ENCODE measurements at places on chromosomes 11 and 22.

GRCh38 chr11:62391642-62392425 lies 27.0 kb upstream of the SCGB1A1 start:
- no peak for DNase-seq

DNA sequence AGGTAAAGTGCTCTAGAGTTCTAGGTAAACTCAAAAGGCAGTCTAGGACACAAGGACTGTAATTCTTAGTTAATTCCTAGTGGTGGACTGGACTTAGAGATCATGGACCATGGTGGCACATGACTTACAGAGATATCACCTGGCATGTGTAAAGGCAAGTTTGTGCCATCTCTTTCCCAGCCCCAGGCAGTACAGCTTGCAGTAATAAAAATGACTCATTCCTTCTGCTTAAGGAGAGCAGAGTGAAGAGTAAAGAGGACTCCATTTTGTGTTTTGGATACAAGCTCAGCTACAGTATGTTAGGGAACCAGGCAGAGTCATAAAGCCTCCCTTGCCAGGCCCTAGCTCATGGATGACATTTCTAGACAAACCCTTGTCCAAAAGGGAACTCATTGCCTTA lies 629.9 kb downstream of the JRKL start:
- DNase-seq, result no peak

- DNase-seq, result no peak
Observed at GRCh38 chr11:134409552-134410429, 2.3 kb downstream of the B3GAT1 start.

DNA sequence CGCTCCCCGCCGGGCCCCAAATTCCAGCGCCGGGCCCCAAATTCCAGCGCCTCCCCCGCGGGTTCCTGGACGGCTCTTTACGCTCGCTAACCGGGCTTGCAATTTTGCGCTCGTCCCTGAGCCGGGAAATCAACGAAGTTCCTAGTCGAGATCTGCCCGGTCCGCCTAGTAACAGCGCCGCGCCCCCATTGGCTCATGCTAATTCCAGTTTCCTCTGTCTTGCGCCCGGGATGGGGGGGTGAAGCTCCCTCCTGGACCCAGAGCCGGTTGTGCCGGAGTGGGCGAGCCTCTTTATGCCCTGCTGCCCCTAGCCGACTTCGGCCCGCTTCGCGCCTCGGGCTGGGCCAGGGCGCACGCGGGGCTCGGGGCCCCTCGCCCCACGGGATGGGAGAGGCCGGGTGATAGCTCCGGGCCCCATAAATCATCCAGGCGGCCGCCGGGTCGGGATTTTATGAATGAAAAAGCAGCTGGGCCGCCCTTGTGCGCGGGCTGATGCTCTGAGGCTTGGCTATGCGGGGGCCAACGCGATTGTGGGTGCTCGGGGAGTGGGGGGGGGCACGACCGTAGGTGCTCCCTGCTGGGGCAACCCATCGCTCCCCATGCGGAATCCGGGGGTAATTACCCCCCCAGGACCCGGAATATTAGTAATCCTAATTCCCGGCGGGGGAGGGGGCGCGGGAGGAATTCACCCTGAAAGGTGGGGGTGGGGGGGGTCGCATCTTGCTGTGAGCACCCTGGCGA lies 1.8 kb upstream of the CCND1 start:
- no peak for DNase-seq

DNA sequence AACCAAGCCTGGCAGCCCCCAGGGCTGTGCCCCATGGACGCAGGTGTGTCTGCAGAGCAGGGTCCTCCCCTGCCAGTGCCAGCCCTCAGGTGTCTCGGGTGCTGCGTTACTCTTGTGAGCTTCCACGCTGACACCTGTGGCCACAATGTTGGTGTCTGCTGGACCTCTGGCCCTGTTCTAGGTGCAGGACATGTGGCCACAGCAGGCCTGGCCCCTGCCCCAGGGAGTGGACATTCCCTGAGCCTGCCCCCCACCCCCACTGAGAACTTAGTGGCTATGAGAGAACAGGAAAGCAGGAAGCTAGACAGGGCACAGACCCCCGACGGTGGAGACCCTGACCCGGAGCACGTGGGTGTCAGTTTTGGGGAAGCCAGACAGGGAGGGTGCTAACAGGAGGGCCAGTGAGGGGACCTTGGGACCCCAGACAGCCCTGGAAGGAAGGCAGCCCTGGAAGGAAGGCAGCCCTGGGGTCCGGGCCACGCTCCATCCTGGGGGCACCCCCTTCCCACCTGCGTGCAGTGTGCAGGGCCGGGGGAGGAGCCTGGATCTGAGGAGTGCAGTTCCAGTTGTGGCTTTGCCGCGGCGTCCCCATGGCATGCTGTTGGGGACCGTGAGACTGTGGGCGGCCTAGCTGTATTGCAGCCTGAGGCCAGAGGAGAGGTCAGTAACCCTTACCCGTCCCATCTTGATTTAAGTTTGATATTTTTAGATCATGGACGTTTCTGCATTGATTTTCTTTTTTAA lies 43.9 kb upstream of the PPARA start:
- no peak for DNase-seq

- DNase-seq, result no peak
Observed at GRCh38 chr11:95547976-95548375, 241.6 kb downstream of the FAM76B start.

DNA sequence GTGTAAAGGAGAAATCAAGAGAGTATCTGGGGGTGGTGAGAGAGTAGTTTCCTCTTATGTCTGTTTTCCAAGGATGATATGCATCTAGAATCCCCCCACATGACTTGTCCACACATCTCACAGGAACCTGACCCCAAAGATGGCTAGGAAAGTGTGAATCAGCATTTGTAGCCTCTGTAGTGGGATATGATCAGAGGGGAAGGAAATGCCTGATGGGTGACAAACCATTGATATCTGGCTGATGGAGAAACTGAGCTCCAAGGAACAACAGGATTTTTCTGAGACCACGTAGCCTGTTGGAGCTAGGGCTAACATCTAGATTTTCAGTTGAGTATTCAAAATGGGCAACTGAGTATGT lies 369.4 kb downstream of the DDX10 start:
- DNase-seq, result no peak

DNA sequence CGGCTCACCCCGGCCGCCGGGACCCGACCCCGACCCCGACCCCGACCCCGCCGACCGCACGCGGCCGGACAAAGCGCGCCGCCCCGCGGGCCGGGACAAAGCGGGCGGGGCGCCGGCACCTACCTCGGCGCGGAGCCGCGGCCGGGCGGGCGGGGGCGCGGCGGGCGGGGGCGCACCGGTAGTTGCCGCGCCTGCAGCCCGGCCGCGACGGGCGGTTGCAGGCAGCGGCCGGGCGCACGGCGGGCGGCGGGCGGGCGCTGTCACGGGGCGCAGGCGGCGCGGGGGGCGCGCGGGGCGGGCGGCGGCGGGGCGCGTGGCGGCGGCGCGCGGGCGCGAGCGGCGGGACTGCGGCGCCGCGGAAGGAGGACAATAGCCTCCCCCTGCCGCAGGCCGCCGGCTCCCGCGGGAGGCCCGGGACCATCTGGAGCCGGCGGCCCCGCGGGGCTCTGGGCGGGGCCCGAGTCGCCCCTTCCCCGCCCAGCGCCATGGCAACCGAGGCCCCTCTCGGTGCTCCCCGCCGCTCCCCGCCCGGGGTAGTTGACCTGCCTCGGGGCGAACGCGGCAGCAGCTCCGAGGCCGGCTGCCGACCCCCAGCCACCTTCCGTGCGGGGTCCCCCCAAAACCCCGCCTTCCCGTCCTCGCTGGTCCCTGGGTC lies 851 bp downstream of the SPTBN2 start:
- DNase-seq, result no peak

GRCh38 chr11:117409511-117409910 lies 81.9 kb downstream of the CEP164 start:
- DNase-seq, result no peak

- DNase-seq, result no peak
Observed at GRCh38 chr11:111349191-111349695, 29.8 kb downstream of the POU2AF1 start.

DNA sequence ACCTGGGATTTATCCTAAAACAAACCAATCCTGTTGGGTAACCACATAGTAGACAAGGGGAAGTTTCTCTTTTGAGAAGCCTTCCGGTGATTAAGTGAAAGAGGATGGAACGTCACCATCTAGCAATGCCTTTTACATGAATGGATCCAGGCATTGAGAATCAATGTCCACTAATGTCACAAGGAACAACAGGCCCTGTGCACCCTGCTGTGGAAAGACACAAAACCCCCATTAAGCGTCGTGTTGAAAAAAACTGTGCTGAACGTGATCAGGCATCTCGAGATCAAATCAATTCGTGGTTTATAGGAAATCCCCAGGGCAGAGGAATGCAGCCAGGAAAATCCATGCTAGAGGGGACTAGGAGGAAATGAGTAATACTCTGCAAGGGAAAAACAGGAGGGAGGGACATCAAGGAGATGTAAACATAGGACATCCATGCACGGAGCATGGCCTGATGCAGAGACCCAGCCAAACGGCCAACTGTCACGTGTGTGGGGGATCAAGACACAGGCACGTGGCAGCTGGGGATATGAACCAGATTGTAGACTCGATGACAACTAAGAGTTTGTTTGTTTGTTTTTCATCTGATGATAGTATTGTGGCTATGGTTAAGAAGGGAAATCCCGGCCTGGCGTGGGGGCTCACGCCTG lies 38.6 kb upstream of the CARS1 start:
- no peak for DNase-seq

DNA sequence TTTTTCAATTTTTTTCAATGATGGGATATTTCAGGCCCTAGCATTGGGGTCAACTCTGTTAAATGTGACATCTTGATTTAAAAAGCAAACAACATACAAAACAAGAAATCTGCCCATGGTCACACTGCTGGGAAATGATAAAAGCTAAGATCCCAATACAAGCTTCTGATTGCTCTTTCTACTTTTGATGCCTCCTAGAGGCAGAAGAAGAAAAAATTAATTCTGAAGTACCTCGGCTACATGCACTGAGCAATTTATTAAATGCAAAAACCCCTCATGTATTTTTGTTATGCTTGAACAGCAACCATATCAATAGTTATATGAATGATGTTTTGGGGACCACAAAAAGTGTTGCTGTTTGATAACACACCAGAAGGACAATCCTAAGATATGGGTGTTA lies 342.1 kb upstream of the NARS2 start:
- no peak for DNase-seq

- no peak for DNase-seq
Observed at GRCh38 chr11:14444441-14445189, 55.0 kb downstream of the COPB1 start.

All from T-helper 1 cell (primary cell).